ENCODE measurements at places on chromosomes 7 and 10. TPM values are rescaled to one million over a fixed set of nuclear protein-coding genes. Genes with fewer than 3 reads are reported as not detected.

DNA sequence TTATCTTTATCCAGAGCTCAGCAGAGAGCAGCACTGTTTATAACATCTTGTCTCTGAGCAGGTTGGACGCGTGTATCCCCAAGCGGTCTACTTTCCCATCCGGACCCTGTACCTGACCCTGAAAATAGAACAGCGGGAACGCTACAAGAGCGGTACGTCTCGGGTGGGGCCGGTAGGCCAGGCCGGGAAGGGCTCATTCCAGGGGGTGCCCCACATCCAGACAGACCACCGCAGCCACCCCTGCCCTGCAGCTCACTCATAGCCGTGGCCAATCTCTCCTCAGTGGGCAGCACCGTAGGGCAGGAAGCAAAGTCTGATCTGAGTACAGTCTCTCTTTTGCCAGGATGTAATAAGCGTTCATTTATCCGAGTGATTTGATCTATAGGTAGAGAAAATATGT, 113.7 kb downstream of the TRRAP start:
- DNase-seq = no peak

VSTM2A gene
- not detected for polyA plus RNA-seq

- peak; percentile 96 for DNase-seq
Observed at GRCh38 chr7:2487586-2488271, 11.5 kb upstream of the GRIFIN start.

DNA sequence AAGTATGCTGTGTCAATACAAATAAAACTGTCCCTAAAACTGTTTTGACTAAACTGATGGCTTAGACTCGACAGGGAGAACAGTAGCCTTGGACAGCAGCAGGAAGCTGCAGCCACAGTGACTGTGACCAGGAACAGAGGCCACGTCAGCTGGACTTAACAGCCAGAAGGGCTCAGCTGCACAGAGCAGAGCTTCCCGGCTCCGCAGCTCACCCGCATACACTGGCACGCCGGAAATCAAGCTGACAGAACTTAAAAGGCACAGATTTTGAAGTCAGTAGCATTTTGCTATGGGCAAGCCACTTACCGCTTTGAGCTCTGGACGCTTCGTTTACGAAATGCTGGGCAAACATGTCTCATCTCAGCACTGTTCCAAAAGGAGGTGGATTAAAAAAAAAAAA, 769.7 kb upstream of the AUTS2 start:
- DNase-seq = no peak

GRCh38 chr7:128236924-128237586, 4.0 kb upstream of the LEP start:
- no peak for DNase-seq
